Activated CD4-positive, alpha-beta T cell treated with anti-CD3 and anti-CD28 coated beads, Interleukin-2, Interleukin-4, amounts not matched to agents 100 ng/mL and 50 ng/mL, durations not matched to agents 16 hours and 8 hours (primary cell): ENCODE measurements at places on chromosomes 11 and 22.

GRCh38 chr11:89437317-89437716 is 53.9 kb downstream of the NOX4 start:
- DNase-seq, result no peak

GRCh38 chr11:110566577-110566976 is 136.8 kb downstream of the FDX1 start:
- no peak for DNase-seq

DNA sequence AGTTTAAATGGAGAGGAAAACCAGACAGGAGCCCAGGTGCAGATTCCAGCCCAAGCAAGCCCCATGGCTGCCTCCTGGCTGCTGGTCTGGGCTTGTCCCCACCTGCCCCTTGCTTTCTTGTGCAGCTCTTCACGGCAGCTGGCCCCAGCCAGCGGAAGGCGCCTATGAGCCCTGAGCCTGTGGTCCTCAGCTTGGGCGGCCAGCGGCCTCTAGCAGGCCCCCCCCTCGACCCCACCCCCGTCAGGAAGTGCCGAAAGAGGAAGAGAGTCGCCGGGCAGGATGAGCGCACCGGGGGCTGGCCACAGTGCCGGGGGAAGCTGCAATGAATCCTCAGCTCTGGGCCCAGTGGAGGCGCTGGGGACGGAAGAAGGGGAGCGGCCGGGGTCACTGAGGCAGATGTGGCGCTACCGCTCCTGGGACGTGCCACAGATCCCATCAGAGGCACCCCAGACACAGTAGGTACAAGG is 2.1 kb upstream of the DGKZ start:
- no peak for DNase-seq

- DNase-seq, result no peak
Observed at GRCh38 chr11:8066911-8067455, 14.0 kb upstream of the TUB start.
